ENCODE measurements at places on chromosomes 4 and X. TPM values are rescaled to one million over a fixed set of nuclear protein-coding genes. Genes with fewer than 3 reads are reported as not detected.

The FGG gene
- not detected for total RNA-seq

The AREG gene
- total RNA-seq = 1.5 TPM

The FGFR3 gene
- 3.9 TPM for total RNA-seq

The SRD5A3 gene
- 39.5 TPM for total RNA-seq

The POLN gene
- total RNA-seq = 3.6 TPM
